ENCODE measurements at places on chromosomes 16 and 17.

DNA sequence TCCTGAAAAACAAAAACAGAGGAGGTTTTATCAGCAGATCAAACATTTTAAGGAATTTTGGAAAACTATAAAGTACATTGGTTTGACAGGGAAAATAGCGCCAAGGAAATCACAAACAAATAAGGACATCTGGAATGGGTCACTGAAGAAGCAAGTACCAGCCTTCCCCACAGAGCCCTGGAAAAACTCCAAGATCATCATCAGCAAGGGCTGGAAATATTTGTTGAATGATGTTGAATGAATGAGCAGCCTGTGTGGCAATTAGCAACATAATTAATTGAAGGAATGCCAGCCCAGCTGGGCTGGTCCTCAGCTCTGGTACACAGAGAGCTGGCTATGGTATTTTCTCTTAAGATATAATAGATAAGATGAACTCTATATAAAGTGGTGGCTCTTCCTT, 290.4 kb downstream of the HS3ST3A1 start:
- peaks cover 4% of the 10 kb centered on the region for H3K27me3 ChIP-seq
- DNase-seq: no peak
- H3K4me3 ChIP-seq: no peak overlapping the region
- H3K36me3 ChIP-seq: no peaks in the 10 kb centered on the region
- no peaks in the 10 kb centered on the region for H3K4me1 ChIP-seq
- H3K27ac ChIP-seq: no peak overlapping the region

DNA sequence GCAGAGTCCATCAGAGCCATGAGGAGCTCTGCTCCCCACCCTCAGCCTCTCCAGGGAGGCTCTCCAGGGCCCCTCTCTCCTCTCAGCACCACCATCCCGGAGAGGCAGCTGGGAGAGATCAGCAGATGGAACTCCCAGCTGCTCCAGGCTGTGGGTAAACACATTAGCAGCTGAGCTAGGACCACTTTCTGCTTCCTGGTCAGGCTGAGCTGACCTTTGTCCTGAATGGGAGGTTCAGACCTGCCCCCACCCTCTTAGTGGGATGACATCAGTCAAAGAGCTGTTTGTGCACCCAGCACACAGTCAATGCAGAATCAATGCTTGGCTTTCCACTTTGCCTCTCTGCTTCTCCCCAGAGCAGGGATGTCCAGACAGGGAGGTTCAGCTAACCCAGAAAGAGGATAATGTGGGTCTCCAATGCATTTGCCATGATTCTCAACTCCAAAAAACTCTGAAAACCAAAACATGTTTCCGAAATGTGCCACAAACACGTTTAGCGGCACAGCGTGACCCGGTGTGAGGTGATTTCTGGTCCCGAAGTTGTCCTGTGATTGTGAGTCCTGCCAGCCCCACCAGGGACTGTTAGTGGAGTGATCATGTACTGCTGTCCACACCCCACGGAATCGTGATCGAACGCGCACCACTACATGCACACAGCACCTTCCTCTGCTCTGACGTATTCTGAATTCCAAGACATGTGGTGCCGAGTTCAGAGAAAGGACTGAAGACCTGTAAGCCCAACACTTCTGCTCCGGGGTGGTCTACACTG, 6.7 kb downstream of the GPR142 start:
- no peak for DNase-seq
- H3K4me1 ChIP-seq: peaks cover 17% of the 10 kb centered on the region
- no peak overlapping the region for H3K4me3 ChIP-seq
- peaks cover 3% of the 10 kb centered on the region for H3K27me3 ChIP-seq

GRCh38 chr17:30299000-30299399, 7.3 kb upstream of the BLMH start:
- H3K4me1 ChIP-seq: no peaks in the 10 kb centered on the region
- H3K4me3 ChIP-seq: no peak overlapping the region
- DNase-seq: no peak

GRCh38 chr17:81460856-81461460, 51.6 kb downstream of the ACTG1 start:
- peaks cover 4% of the 10 kb centered on the region for H3K4me1 ChIP-seq
- H3K36me3 ChIP-seq: no peaks in the 10 kb centered on the region
- no peak overlapping the region for H3K27ac ChIP-seq
- no peak overlapping the region for H3K4me3 ChIP-seq
- H3K27me3 ChIP-seq: no peaks in the 10 kb centered on the region
- peak; percentile 51 for DNase-seq

DNA sequence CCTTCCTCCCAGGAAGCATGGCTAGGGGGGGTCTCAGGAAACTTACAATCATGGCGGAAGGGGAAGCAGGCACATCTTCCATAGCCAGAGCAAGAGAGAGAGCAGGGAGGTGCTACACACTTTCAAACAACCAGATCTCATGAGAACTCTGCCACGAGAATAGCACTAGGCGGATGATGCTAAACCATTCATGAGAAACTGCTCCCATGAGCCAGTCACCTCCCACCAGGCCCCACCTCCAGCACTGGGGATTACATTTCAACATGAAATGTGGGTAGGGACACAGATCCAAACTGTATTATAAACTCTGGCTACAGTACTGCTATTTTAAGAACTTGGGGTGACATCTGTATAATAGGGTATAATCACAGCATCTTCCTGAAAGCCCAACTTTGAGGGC, 83.1 kb upstream of the CACNG5 start:
- H3K27me3 ChIP-seq: no peaks in the 10 kb centered on the region
- H3K36me3 ChIP-seq: peaks cover 12% of the 10 kb centered on the region
- H3K27ac ChIP-seq: no peak overlapping the region
- no peaks in the 10 kb centered on the region for H3K4me1 ChIP-seq
